Smooth muscle cell of the brain vasculature (primary cell): ENCODE measurements at places on chromosomes 7 and 10.
A peak's percentile ranks its signal among the peaks of the same experiment; 100 is the strongest.

GRCh38 chr10:62996925-62997324, 136.2 kb upstream of the NRBF2 start:
- DNase-seq, result no peak

GRCh38 chr7:1503390-1503789, 799 bp downstream of the INTS1 start:
- no peak for DNase-seq

- DNase-seq, result peak; percentile 49
Measured at GRCh38 chr7:151038951-151039849, 9.1 kb upstream of the ASIC3 start.

- no peak for DNase-seq
Measured at GRCh38 chr7:30655096-30655970, 26.9 kb downstream of the CRHR2 start.

GRCh38 chr7:90384433-90384832, 18.8 kb upstream of the CLDN12 start:
- DNase-seq, result no peak

DNA sequence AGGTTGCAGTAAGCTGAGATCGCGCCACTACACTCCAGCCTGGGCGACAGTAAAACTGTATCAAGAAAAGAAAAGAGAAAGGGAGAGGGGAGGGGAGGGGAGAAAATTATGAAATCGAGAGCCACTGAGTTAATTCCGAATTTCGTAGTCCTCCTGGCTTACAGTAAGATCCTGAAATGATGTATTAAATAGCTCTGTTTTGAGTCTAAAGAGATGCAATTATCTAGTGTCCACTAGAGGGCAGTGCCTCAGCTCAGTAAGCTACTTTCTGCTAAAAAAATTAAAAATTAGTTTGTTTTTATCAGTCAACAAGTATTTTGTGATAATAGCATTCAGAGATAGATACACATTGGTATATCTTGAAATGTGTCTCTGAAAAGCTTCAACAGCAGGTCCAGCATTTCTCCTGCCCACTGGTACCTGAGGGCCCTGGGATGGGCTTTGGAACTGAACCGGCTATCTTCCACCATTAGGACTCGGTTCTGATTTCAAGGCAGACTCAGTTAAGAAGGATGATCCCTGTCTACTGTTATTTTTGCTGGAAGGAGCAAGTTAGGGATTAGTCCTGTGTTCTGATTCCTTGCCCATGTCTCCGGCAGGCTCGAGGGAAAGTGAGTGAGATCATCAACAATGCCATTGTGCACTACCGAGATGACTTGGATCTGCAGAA, 19.5 kb downstream of the TSPAN33 start:
- peak; percentile 39 for DNase-seq

DNA sequence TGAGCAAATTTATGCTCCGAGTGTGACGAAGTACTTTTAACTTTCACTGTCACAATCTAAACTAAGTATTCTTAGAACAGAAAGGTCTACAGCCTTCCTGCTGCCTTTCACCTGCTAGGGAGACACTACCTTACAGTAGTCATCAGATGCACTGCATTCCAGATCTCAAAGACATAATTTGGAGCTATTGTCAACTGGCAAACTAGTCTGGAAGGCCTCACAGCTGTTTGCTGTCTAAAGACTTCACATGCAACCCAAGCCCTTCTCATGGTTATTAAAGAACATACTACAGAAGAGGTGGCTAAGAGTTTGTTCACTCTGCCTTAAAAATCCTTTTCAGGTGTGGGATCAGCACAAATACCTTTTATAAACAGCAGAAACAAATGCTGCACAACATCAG, 91.8 kb upstream of the KCNIP2 start:
- DNase-seq, result no peak

- DNase-seq, result no peak
Measured at GRCh38 chr10:6980353-6980752, 400.3 kb upstream of the PRKCQ start.

DNA sequence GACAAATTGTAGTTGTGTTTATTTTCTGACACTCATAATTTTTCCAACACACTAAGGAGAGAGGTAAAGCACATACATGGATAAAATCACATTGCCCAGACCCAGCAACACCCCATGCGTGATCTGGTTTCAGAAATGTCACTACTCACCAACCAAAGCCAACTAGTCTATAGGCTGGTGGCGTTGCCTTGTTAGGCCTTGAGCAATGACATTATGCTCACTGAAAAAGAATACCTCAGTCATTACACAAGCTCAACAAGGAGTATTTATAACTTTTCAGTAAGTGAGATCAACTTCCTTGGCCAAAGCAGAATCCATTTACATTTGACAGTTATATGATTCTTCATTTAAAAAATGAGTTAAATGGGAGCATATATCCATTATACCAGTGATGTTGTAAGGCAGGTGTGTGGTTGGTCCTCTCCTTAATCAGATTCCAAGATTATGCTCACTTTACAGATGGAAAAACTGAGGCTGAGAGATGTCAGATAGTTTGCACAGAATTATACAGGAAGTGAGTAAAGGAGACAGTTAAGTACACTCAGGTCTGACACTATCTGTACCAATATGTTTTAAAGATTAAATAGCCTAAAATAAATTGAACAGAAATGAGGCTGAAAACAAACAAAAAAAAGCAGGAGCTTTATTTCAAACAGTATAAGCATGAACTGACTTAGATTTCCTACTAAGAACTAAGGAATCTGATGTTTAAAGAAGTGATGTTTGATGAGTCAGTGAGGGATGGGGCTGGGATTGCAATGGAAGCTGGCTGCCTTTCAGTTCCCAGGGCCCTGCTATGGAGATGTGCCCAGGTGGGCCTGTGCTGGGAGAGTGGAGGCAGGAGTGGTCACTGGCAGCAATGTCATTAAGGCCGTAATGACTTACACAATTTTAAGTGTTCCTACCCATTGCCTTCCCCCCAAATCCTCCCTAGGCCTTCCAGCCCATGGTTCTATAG, 118.3 kb downstream of the RAPGEF5 start:
- no peak for DNase-seq

- DNase-seq, result no peak
Measured at GRCh38 chr10:50636618-50637579, 13.1 kb upstream of the SGMS1 start.
